ENCODE measurements at places on chromosomes 7 and 10.
A peak's percentile ranks its signal among the peaks of the same experiment; 100 is the strongest.

- DNase-seq: no peak
Measured at GRCh38 chr7:151869968-151870918, 6.7 kb downstream of the PRKAG2 start.

GRCh38 chr7:56078196-56078595 is 14.1 kb downstream of the SUMF2 start:
- no peak for DNase-seq

- peak; percentile 50 for DNase-seq
Measured at GRCh38 chr10:101829561-101830315, 11.5 kb upstream of the OGA start.

GRCh38 chr10:34907743-34908430 is 92.8 kb upstream of the PARD3 start:
- DNase-seq: no peak

DNA sequence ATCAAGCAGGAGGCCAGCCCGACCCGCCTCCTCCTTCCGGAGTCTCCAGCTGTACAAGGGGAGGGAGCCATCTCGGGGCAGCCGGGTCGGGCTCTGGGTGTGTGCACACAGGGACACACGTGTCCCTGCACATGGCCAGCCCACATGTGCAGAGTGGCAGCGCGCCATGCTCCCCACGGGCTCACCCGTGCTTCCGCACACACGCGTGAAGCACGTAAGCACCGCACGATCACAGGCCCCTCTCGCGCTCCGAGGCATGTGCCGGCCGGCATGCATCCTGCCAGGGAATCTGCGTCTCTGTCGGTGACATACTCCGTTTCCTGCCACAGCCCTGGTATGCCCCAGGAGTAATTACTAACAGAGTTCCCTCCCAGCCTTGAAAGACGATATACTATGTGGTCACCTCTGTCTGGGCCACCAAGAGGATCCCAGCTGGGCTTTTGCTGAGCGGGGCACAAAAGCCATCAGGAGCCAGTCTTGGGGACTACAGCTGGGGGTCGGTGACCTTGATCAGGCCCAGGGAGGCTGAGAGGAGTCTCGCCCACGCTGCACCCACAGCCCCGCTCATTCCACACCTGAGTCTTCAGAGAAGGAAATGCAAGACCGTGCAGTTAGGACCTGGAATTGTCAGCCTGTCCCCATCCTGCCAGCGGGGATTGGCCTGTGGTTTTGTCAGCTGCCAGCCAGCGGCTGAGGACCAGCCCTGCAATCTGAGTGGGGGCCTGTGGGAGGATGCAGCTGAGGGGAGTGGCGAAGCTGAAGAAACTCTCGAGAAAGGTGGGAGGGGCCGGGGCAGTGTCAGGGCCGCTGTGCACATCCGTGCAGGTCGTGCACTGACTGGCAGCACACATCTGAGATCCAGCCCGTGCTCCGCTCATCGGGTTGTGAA is 11.0 kb upstream of the LFNG start:
- peak; percentile 52 for DNase-seq

DNA sequence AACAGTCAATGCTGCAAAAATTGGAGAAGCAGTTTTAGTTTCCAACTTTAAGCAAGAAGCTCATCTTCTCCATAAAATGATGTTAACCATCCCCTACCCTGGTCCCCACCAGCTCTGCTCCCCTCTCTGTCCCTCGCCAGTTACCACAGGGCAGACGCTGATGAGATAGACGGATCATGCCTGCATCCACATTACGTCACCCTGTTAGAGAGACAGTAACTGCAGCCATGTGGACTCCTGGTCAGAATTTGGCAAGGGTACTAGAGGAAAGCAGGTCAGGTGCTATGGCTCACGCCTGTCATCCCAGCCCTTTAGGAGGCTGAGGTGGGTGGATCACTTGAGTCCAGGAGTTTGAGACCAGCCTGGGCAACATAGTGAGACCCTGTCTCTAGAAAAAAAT is 81.9 kb upstream of the FZD8 start:
- no peak for DNase-seq

GRCh38 chr7:17680026-17680425 is 260.3 kb downstream of the SNX13 start:
- DNase-seq: no peak

DNA sequence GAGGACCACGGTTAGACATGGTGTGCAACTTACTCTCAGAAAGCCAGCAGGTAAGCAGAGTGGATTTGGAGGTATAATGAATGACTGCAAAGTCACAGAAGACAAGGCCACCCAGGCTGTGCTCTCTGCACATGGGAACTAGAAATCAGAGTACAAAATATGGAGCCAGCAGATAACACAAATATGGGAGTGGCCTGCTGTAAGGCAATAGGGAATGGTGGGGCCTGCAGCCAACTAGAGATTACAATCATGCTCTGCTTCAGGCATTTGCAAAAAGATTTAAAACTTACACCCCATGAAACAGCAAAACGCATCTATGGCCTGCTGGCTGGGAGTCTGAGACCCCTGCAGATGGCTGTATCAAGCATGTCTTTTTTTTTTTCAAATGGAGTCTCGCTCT is 47.0 kb downstream of the RGS10 start:
- DNase-seq: no peak

GRCh38 chr7:135877805-135878204 is 99.4 kb downstream of the MTPN start:
- no peak for DNase-seq

- DNase-seq: no peak
Measured at GRCh38 chr7:130048906-130049305, 2.3 kb downstream of the ZC3HC1 start.

GRCh38 chr10:8048281-8049008 is 6.0 kb upstream of the GATA3 start:
- no peak for DNase-seq

GRCh38 chr10:19500959-19501358 is 315.3 kb upstream of the PLXDC2 start:
- DNase-seq: no peak

DNA sequence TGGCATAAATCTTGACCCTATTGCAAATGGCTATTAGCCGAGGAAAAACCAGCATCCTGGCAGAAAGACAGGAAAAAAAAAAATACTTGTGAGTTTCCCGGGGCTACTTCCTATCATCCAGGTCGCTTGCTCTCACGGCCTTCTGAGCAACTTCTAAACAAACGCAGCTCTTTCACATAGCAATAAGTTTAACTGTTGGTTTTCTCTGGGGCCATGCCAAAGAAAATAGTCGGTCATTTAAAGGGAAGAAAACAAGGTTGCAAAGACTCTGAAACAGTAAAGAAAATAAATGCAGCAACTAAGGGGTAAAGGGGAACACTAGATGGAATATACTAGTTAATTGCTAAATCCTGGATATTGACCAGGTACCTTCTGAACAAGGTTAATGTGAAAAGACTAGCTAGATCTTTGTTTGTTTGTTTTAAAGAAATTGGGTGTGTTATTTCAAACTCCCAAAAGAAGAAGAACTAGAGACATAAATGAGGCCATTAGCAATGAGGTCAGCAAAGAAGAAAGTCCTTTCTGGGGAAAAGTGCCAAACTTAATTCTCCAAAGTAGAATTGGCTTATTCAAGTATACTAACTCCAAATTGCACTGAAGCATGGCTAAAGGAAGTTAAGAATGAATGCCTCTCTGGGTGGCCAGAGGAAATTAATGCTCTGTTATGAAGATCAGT is 54.2 kb downstream of the SLC39A12 start:
- no peak for DNase-seq

GRCh38 chr7:24337180-24337579 is 53.2 kb downstream of the NPY start:
- DNase-seq: no peak

- peak; percentile 61 for DNase-seq
Measured at GRCh38 chr7:25851332-25852210, 300.4 kb upstream of the NFE2L3 start.

GRCh38 chr7:101580596-101580995 is 48.5 kb downstream of the MYL10 start:
- DNase-seq: no peak

DNA sequence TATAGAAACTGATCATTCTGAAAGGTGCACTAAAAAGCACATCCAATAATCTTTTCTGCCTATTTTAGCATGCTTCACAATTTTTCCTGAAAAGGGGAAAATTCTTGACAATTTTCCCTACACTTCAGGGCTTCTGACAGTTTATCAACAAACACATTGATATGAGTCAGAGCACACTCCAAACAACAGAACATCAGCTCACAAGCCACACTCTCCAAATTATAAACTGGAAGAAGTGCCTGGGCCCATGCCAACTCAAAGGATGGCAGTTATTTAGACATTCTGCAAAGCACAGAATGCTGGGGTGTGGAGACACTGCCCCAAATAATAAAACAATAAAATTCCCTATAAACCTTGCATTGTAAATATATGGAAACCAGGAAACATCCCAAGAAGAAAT is 90.8 kb downstream of the ELAPOR2 start:
- DNase-seq: no peak

GRCh38 chr10:44143556-44143955 is 241.3 kb downstream of the CXCL12 start:
- DNase-seq: no peak

- no peak for DNase-seq
Measured at GRCh38 chr10:43194859-43195258, 56.6 kb downstream of the CSGALNACT2 start.

- no peak for DNase-seq
Measured at GRCh38 chr7:42348631-42349030, 111.6 kb upstream of the GLI3 start.

- DNase-seq: no peak
Measured at GRCh38 chr7:110386913-110387312, 704.0 kb upstream of the LRRN3 start.

DNA sequence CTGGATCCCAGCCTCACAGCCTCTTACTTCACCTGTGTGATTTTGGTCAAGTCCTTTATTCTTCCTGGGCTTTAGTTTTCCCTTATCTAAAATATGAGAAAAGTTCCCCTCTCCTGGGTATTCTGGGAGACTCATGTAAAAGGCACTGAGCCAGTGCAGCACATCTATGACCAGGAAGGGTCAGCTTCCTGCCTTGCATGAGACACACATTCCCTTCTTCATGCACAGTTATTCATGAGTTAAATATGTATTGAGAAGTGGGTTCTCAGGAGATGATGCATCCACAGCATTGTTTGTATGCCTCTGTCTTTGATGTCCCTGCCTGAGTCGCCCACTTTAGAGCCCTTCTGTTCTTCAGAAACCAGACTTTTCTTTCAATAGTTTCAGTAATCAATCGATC is 33.3 kb downstream of the EGFR start:
- DNase-seq: no peak

- DNase-seq: no peak
Measured at GRCh38 chr10:33067481-33067880, 109.5 kb upstream of the ITGB1 start.

GRCh38 chr10:43856299-43856698 is 207.6 kb upstream of the ZNF32 start:
- no peak for DNase-seq

GRCh38 chr7:11875635-11876034 is 43.6 kb upstream of the THSD7A start:
- DNase-seq: no peak

GRCh38 chr7:157003756-157004520 is 6.5 kb downstream of the MNX1 start:
- no peak for DNase-seq

- no peak for DNase-seq
Measured at GRCh38 chr10:1686491-1686749, 50.9 kb downstream of the ADARB2 start.

- no peak for DNase-seq
Measured at GRCh38 chr10:46523962-46524471, 32.4 kb downstream of the GPRIN2 start.

- DNase-seq: no peak
Measured at GRCh38 chr7:74289659-74290552, 699 bp downstream of the CLIP2 start.

DNA sequence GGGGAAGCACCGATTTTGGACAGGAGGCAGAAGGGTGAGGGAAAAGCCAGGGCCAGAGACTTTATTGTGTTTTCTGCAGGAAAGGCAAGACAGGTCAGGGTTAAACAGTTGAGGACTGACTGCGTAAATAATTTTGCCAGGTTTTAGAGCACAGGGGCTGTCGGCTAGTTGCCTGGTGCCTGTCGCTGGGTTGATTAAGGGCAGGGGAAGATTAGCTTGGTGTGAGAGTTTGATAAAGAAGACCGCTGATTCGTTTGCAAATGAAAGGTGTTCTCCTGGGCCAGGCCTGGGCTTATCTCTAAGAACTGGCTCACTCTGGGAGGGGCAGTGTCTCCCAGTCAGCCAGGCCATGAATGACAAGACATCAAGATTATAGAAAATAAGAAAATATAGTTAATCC is 75.6 kb downstream of the SLC37A3 start:
- DNase-seq: no peak

GRCh38 chr7:36690041-36690440 is 34.3 kb downstream of the AOAH start:
- no peak for DNase-seq

DNA sequence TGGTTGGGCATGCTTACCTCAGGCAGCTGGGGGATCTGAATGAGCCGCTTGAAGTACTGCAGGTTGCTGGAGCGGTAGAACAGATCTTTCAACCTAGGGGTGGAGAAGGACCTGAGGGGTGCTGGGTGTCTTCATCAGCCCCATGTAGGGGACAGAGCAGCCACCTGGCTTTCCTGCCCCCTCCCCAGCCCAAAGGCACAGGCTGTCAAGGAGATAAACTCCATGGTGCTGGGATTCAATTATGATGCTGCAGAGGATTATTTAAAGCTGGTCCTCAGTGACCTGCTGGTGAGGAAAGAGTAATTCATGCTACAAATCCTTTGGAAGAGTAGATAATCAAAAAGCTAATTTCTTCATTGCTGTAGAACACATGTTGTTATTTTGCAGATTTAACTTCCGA is 71.1 kb downstream of the SPDYE5 start:
- DNase-seq: no peak

DNA sequence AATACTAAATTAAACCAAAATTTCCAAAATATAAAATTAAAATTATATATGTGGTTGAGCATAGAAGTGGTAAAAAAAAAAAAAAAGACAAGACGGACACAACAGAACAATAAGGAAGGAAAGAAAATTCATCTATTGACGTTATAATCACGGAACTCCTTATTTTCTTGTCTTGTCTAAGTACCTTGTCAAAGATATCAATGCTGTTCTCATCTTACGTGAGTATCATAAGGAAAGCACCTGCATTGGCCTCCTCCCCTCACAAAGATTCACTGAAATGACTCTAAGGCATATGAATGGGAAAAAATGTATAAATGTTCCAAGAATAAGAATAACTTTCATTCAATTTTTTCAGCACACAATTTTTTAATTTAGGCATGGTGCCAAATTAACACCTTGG is 135.4 kb downstream of the PPP1R3A start:
- DNase-seq: no peak

- no peak for DNase-seq
Measured at GRCh38 chr7:127881564-127881963, 149.7 kb downstream of the LRRC4 start.
